ENCODE measurements at places on chromosomes 5 and 9.

DNA sequence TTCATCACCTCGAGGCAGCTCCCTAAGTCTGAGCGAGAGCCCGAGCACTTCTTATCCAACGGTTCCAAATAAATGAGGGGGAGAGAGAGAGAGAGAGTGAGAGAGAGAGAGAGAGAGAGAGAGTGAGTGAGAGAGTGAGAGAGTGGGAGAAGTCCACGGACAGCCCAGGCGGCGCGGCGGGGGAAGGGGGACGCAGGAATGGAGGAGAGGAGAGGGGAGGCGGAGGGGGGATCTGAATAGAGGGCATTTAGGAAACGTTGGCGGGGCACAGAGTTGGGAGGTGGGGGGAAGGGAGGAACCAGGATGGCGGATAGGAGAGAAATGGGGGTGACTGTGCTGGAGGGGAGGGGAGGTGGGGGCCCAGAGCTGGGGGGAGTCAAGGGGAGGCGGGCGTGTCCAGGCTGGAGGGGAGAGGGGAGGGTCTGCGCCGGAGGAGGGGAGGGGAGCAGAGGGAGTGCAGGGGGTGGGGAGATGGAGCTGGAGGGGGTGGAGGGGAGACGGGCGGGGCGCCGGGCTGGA, 398 bp upstream of the BASP1 start:
- DNase-seq, result no peak

DNA sequence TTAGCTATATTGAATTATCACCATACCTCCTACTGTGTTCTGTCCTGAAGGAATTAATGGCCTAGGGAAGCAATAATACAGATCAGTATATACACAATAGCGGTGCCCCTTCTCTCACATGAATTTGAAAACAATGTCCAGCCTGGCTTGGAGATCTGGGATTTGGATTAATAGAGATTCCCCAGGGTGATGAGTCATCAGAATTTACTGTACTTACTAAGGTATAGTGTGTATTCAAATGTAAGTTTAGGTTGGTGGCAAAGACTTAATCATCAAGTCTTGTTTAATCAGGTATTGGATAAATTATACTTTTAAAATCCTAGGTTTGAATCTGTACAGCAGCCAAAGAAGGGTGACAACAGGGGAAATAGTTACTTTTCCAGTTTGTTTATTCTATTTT, 121.5 kb downstream of the FEM1C start:
- no peak for DNase-seq

DNA sequence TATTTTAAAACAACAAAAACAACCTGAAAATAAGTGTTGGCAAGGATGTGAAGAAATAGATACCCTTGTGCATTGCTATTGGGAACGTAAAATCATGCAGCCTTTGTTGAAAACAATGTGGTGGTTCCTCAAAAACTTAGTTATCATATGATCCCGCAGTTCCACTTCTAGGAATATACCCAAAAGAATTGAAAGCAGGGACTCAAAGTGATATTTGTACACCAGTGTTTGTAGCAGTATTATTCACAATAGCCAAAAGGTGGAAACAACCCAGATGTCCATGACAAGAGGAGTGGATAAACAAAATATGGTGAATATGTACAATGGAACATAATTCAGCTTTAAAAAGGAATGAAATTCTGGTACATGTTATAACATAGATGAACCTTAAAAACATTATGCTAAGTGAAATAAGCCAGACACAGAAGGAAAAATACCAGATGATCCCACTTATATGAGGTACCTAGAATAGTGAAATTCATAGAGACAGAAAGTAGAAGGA, 29.0 kb downstream of the IRF1 start:
- DNase-seq, result no peak

DNA sequence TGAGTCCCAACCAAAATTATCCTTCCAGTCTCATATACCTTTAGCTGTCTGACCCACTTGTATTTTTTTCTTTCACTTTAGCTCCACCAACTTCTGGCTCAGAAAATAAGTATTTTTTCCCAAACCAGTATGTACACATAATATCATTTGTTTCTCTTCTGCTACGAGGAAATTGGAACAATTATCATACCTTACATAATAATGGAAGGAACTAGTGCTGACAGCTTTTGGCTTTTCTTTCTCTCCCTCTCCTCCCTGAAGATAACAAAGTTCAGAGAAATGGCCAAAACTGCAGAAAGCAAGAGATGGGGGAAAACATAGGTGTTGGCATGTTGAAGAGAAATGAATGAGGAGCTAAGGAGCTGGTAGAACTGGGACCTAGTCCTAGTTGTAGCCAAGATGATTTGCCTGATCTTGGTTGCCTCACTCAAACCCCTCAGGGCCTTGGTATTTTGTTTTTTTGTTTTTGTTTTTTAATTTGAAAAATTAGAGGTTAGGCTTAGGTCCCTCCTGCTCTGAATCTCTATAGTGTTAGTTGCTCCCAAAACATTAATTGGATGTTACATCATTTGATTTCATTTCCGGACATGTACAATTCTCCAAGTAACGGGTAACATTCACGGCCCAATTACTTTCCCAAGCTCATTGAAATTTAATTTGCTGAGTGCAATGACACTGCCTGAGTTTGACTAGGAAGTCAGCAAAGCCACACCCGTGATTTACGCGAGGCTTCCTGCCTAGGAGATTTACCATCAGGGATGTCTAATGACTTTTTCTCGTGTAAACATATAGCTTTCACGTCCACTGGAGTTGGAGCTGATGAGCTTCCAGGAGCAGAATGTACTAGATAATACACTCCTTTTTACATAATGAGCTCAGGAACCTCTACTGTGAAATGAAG, 291.6 kb downstream of the TLE1 start:
- DNase-seq, result no peak

GRCh38 chr5:148788636-148789035, 37.8 kb upstream of the ADRB2 start:
- no peak for DNase-seq

- DNase-seq, result no peak
Observed at GRCh38 chr9:19720377-19720776, 68.5 kb downstream of the SLC24A2 start.

DNA sequence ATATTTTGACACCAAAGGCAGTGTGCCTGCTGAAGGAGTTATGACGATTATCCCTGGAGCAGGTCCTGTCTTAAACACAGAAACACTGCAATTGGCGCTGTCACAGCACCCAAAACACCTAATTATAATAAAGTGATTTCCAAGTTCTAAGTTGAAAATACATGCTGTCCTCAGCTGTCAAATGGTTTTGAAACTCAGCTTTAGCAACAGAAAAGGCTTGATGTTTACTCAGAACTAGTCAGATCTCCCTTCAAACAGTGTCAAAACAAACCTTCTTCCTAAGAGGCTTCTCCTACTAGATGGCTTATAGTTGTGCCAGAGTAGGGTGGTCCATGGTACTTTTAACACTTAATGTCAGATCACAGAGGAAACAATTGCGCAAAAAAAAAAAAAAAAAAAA, 87.2 kb upstream of the IRX1 start:
- DNase-seq, result no peak

- DNase-seq, result no peak
Observed at GRCh38 chr5:115241881-115242642, 20.6 kb downstream of the PGGT1B start.
